H9 (cell line): ENCODE measurements at places on chromosomes 12 and 14.

DNA sequence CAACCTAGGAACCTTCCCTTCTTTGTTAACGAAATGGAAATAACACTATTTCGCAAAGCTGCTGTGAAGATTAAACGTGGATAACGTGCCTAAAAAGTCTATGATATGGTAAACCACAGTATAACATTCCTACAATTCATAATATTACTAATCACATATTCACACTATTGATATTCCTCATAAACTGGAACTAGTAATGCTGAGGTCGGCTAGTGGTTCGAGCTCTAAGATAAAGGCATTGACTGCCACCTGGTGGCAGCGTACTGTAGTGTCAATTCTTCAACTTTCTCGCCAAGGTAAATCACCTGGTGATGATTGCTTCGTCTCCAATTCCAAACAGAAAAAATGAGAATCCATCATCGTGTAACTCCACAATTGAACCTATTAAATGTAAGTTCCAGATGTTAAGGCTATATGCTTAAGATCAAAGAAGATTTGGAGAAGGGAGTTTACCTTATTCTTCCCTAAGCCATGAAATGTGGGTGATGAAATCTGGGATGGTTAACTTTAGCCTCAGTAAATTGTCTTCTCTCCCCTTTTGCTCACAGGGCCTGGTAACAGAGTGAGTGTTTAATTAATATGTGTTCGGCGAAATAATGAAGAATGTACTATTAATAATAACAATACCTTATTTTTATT is 197.5 kb upstream of the TMEM132C start:
- no peaks in the 10 kb centered on the region for H3K4me1 ChIP-seq
- DNase-seq = peak; percentile 63
- no peaks in the 10 kb centered on the region for H3K36me3 ChIP-seq
- H3K27ac ChIP-seq = no peak overlapping the region
- no peaks in the 10 kb centered on the region for H3K27me3 ChIP-seq

GRCh38 chr12:117408161-117408791 is 46.9 kb upstream of the NOS1 start:
- H3K36me3 ChIP-seq = no peaks in the 10 kb centered on the region
- DNase-seq = peak; percentile 65
- H3K4me3 ChIP-seq = no peak overlapping the region
- no peak overlapping the region for H3K27ac ChIP-seq
- no peaks in the 10 kb centered on the region for H3K27me3 ChIP-seq
- H3K4me1 ChIP-seq = peaks cover 8% of the 10 kb centered on the region; the same call in 1 of the 2 replicates

- H3K4me1 ChIP-seq = peaks cover 9% of the 10 kb centered on the region; the same call in 1 of the 2 replicates
- H3K36me3 ChIP-seq = peaks cover 5% of the 10 kb centered on the region; the same call in 1 of the 2 replicates
- DNase-seq = no peak
- H3K27ac ChIP-seq = peak overlapping the region; percentile 29
- no peaks in the 10 kb centered on the region for H3K27me3 ChIP-seq
- H3K4me3 ChIP-seq = no peak overlapping the region
Observed at GRCh38 chr14:70713511-70713916, 71.8 kb downstream of the TTC9 start.

GRCh38 chr12:10088955-10089900 is 9.6 kb downstream of the CLEC1A start:
- H3K27me3 ChIP-seq = no peaks in the 10 kb centered on the region
- H3K36me3 ChIP-seq = peaks cover 4% of the 10 kb centered on the region
- H3K4me3 ChIP-seq = no peak overlapping the region
- H3K4me1 ChIP-seq = no peaks in the 10 kb centered on the region; the same call in 1 of the 2 replicates
- H3K27ac ChIP-seq = no peak overlapping the region
- peak; percentile 43 for DNase-seq

DNA sequence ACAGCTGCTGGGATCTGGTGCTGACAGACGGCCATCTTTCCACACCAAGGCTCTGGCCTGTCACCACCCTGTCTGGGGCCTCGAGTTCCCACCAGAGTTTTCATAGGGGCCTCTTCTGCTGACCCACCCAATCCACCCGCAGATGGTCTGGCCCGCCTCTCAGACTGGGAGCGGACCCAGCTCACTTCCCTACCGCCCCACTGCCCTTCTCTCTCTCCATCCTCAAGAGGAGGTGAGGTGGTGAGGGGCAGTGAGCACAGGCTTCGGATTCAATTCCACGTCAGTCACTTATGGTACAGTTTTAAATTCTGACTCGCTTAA is 12.3 kb upstream of the RPS6KL1 start:
- no peak overlapping the region for H3K4me3 ChIP-seq
- no peaks in the 10 kb centered on the region for H3K36me3 ChIP-seq
- H3K27me3 ChIP-seq = no peaks in the 10 kb centered on the region

GRCh38 chr12:31687101-31687527 is 27.6 kb downstream of the ETFBKMT start:
- H3K4me1 ChIP-seq = no peaks in the 10 kb centered on the region
- no peak overlapping the region for H3K27ac ChIP-seq
- no peaks in the 10 kb centered on the region for H3K27me3 ChIP-seq
- no peak for DNase-seq

GRCh38 chr12:13196130-13196921 is at the start of gene EMP1:
Gene EMP1, plus strand, starts transcription at chr12:13196726. Its CDS starts 14,785 bp downstream, at chr12:13211511.
- peaks cover 2% of the 10 kb centered on the region for H3K4me1 ChIP-seq
- no peak within 1 kb of the TSS for H3K4me3 ChIP-seq
- H3K27ac ChIP-seq = no peak within 1 kb of the TSS
- no peaks in the 10 kb centered on the region for H3K36me3 ChIP-seq
- DNase-seq = no peak
- no peaks in the 10 kb centered on the region for H3K27me3 ChIP-seq
